NB4 (cell line): ENCODE measurements at places on chromosomes 4 and X.
A peak's percentile ranks its signal among the peaks of the same experiment; 100 is the strongest.

GRCh38 chr4:4284827-4285618 is 4.9 kb downstream of the LYAR start:
- DNase-seq, result no peak

DNA sequence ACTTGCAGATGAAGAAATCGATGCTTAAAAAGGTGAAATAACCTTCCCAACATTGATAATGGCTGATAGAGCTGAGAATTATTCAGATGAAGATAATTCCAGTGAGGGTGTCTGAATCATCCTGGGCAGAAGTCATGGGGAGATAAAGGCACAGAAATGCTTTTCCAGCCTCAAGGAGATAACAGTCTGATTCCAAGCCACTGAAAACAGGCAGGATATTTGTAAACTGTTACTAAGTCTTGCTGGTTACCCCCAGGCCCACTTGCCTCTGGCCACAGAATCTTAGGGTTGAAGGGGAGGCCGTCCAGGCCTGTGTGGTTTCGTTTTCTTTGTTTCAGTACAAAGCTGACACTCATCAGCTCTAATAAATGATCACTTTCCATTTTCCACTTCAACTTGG is 158.5 kb downstream of the SH3KBP1 start:
- no peak for DNase-seq

GRCh38 chr4:72302981-72303704 is 265.9 kb downstream of the ADAMTS3 start:
- peak; percentile 49 for DNase-seq

- peak; percentile 46 for DNase-seq
Observed at GRCh38 chr4:174764105-174764729, 64.8 kb downstream of the GLRA3 start.

- DNase-seq, result no peak
Observed at GRCh38 chr4:128787509-128788311, 21.8 kb upstream of the JADE1 start.

DNA sequence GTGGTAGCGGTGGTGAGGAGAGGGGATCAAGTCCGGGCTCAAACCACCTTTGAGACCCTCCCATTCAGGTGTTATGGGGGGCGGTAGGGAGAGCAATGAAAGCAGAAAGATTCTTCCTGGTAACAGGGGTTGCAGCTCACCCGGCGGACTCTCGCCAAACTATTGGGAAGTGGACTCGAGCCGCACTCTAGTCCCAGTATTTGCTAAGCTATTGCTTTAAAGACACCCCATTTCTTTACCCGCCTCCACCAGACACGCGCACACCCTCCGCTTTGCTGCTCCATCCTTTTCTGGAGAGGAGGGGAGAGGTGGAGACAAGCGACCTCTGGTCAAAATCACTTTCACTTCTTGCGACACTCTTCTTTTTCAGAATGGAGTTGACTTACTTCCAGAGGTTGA is 625 bp upstream of the GABRA4 start:
- DNase-seq, result no peak

DNA sequence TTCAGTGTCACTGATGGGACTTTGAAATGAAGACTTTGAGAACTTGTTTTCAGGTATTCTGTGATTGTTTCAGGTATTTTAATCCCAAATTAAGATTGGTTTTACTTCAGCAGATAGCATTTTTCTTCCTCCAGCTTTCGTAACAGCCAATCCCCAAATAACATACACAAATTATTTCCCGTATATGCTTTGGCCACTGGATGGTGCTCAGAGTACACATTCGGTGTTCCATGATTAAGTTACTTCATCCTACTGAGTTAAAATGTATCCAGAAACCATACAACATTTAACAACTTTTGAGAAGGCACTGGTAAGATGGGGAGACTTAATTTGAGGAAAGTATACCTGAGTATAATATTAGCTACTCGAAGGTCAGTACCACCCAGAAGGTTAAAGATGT is 233.4 kb upstream of the FAM47A start:
- DNase-seq, result peak; percentile 14

- DNase-seq, result peak; percentile 45
Observed at GRCh38 chr4:69689599-69689998, 36.6 kb upstream of the UGT2A1 start.

DNA sequence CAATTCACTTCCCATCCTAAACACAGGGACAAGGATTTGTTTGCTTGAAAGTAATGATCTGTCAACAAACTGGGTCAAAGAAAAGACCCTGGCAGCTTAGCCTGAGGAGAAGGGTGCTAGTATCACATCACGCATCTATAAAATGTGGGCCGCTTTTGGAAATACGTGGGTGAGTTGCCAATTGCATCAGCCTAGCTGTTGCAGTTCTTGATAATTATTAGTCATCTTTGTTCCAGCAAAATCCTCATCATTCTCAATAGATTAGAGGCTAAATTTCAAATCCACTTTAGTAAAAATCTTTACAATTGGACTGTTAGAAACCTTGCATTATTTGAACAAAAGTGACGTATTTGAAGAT is 33.6 kb upstream of the TAPT1 start:
- no peak for DNase-seq

DNA sequence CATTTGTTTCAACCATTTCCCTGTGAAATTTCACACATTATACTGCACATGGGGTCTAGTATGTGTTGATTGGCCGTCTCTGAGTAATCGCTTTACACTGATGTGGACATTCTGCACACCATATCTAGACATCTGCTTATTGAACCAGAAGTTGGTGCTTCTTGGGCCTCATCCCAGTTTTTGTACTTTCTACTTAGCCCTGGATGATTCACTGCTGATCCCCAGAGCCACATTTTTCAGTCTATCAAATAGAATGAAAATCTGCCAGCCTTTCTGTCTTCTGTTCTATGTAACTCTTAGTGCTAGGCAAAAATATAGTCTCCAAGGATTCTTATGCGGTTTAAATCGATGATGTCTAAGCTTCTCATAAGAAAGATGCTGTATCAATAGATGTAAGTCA is 40.5 kb upstream of the RELL1 start:
- no peak for DNase-seq

GRCh38 chr4:123325241-123325681 is 71.3 kb upstream of the SPRY1 start:
- peak; percentile 27 for DNase-seq

DNA sequence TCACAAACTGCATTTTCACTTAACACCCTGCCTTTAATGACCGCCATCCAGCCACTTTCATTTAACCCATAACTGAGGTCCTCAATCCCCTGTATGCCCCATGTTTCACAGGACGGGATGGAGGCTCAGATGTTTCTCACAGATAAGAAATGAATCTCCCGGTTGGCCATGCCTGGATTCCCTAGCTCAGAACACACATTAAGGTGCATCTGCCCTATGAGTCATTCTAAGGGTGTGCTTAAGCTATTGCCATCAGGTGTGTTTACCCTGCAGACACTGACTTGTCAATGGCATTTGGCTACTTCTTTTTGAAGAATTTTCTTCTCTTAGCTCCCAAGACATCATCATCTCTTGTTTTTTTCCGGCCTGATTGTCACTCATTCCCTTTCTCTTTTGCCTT is 222.6 kb upstream of the SMIM31 start:
- DNase-seq, result no peak

DNA sequence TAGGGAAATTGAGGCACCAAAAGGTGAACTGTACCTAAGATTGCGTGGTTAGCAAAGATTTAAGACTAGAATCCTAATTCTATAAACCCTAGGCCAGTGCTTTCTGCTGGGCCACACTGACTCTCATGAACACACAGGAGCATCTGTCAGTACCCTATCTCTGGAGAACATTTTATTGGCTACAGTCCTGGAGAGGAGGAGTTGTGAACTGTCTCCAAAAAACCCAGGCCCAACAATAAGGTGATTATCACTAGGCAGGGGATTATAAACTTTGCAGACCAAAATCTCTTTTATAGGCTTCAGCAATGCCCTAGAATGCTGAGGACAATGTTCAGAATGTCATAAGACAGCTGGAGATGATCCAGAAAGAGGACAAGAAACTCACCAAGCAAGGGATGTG is 24.1 kb downstream of the OPHN1 start:
- DNase-seq, result no peak

DNA sequence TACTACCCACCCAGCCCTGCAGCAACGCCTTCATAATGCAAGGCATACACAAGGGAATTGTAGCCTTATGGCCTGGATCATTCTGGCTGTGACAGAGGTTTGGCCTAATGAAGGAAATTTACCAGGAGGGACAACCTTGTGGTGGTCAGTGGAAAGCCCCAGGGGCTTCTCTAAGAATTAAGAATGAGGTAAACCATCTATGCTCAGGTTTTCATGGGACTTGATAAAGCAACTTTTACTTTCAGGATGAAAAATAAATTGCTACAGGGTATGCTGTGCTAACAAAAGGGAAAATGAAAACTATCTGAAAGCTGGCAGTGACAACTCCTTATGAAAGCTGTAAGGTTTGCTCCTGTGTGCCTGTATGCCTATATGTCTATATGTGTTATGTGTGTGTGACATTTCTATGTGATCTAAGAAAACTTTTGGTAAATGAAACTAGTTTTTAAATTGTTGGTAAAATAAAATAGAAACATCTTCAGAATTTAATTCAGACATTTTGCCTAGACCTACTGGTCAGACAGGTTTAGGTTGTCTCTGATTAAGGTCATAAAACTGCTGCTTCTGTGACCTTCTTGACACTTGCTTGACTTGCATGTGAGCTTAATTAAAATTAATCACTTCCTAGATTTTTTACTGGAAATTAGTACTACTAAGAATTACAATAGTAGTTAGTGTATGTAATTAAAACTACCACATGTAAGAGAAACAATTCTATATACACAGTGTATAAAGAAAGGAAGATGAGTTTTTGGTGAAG is 19.9 kb upstream of the TXK start:
- DNase-seq, result no peak

- DNase-seq, result no peak
Observed at GRCh38 chrX:148806145-148806870, 305.9 kb downstream of the AFF2 start.

DNA sequence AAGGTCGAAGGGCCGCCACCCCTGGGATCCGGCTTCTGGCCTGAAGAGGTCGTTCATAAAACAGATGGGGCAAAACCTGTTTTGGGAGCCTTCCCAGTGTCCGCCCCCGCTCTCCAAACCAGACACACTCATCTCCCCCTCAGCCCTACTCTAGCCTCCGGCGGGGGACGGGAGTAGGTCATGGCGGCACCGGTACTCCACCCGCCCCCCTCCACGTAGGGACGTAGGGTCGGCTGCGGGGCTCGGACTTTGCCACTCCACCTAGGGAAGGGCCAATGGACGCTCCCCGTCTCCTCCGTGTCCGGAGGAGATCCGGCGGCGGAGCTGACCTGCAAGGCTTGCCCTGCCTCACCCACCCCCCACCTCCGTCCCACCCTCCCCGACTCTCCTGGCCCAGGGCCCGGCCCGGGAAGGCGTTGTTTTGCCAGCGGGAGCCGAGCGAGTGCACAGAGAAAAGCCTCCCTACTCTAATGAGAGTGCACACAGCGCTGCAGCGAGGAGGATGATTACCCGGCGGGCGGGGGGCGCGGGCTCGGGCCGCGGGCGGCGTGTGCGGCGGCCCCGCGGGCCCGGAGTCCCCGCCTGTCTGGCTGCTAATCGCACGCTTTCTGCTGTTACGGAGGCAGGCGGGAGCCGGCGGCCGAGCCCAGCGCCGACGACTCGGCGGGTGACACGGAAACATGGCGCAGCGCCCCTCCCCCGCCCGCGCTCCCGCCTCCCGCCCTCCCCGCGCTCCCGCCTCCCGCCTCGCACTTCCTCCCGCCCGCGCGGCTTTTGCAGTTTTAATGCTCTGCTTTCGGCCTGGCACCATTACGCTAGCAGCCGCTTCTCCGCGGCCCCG is 8.3 kb upstream of the BCOR start:
- peak; percentile 83 for DNase-seq

GRCh38 chrX:18894156-18894555 is 89.8 kb downstream of the PHKA2 start:
- DNase-seq, result no peak

GRCh38 chrX:104953251-104953650 is 267.2 kb downstream of the TEX13A start:
- no peak for DNase-seq

DNA sequence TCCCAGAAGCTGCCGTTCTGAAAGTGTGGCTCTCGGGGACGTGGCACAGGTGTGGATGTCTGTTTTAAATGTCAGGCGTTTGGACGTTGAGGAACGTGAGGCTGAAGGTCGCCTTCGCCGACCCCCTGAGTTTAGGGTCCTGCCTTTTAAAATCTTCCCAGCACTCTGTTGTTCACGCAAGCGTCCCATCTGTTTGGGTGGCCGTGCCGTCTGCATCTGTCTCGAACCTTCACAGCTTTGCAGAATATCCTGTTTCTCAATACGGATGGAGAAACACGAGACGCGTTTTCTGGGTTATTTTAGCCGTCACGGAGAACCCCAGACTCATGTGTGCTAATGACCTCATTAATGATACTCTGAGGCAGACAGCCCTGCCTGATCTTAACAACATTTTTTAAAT is 31.5 kb downstream of the SHOX start:
- DNase-seq, result no peak

DNA sequence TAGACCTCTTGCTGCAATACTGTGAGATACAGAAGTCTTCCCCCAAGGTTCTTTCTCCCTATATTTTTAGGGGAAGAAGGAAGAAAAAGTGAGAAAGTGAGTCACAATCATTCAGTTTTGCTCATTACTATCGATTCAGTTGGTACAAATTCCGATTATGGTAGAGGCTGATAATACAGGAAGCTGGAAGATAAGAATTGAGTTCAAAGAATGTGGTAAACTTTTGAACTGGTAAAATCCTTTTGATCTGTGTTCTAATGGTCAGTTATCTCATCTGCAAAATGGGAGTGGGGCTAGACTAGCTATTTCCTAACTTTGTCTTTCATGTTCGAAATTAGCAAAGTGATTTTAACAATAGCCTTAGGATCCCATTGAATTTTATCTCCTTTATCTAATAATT is 101.4 kb upstream of the FAT1 start:
- DNase-seq, result no peak

GRCh38 chr4:133801883-133802282 is 399.7 kb downstream of the PABPC4L start:
- DNase-seq, result no peak

DNA sequence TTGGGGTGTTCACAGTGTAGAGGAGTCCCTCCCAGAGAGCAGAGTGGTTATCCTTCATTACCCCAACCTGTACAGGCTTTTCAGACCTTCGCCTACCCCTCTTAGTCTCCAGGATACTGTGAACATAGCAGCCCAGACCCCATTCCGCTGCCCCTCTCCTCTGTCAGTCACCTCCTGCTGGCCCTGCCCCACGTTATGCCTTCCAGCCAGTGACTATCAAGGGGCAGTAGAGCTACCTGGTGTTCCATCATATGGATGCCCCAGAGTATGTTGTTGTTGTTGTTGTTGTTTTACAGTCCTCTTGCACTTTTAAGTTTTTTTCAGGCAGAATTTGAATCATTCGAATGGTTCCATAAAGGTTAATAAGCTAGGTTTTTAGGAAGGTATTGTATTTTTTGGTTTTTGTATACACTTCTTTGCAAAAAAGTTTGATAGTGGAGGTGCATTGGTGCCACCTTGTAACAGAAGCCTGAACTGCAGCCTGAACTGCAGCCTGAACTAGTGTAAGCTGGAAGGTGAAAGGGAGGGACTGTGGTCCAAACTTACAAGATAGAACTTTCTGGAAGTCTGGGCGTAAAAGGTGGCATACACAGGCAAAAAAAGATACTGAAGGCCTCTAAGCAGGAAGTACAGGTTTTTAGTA is 101.4 kb upstream of the RAB40AL start:
- peak; percentile 12 for DNase-seq

- no peak for DNase-seq
Observed at GRCh38 chr4:69214716-69215115, at the start of gene UGT2B11. Gene UGT2B11 (minus strand): TSS chr4:69214748. CDS start chr4:69214722, 26 bp downstream.

GRCh38 chrX:102930990-102931756 is 5.9 kb upstream of the RAB40AL start:
- no peak for DNase-seq

GRCh38 chrX:150361777-150362351 is 1.3 kb upstream of the MAMLD1 start:
- no peak for DNase-seq

GRCh38 chrX:129759576-129760061 is 20.1 kb upstream of the SASH3 start:
- DNase-seq, result peak; percentile 51
